ENCODE measurements at places on chromosomes 12 and 14.

DNA sequence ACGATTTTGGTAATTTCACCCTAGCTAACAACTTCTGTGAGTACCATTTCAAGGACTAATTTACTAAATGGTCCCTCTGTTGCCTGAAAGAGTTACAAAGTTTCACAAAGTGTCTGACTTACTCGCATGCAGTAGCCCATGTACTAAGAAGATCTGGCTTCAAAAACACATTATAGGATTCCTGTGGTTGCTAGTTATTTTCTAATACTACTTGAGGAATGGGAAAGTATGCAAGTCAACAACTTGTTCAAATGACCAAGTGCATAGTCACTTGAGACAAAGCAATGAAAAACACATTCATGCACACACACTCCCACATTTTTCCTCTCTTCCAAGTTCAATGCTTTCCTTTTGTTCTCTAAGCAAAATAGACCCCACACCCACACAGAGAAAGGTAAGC is 219.7 kb upstream of the TMPO start:
- H3K36me3 ChIP-seq = no peaks in the 10 kb centered on the region
- DNase-seq = no peak
- no peak overlapping the region for H3K27ac ChIP-seq
- H3K4me1 ChIP-seq = no peaks in the 10 kb centered on the region

DNA sequence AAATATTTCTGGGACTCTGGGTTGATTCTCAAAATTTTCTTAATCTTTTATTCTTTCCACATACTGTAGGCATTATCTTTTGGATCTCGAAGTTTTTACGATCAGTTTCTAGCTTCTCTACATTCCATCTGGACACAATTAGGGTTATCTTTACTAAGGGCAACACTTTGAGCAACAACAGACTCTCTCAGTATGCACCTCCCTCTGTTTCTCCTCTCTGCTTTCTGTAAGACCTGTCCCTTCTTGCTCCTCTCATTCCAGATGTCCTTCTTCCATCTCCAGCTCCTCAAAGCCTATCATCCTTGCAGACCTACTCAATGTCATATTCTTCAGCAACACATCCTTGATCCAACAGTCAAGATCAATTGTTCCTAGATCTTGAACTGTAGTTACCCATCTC is 457.0 kb downstream of the SLC6A15 start:
- DNase-seq = no peak
- no peaks in the 10 kb centered on the region for H3K4me1 ChIP-seq
- H3K4me3 ChIP-seq = no peak overlapping the region
- no peaks in the 10 kb centered on the region for H3K36me3 ChIP-seq
- no peak overlapping the region for H3K27ac ChIP-seq

GRCh38 chr12:27342536-27342935 is 9.9 kb downstream of the BMAL2 start:
- peaks cover 26% of the 10 kb centered on the region for H3K36me3 ChIP-seq
- H3K27me3 ChIP-seq = no peaks in the 10 kb centered on the region
- peak overlapping the region; percentile 99 for H3K27ac ChIP-seq
- H3K4me1 ChIP-seq = peaks cover 94% of the 10 kb centered on the region

DNA sequence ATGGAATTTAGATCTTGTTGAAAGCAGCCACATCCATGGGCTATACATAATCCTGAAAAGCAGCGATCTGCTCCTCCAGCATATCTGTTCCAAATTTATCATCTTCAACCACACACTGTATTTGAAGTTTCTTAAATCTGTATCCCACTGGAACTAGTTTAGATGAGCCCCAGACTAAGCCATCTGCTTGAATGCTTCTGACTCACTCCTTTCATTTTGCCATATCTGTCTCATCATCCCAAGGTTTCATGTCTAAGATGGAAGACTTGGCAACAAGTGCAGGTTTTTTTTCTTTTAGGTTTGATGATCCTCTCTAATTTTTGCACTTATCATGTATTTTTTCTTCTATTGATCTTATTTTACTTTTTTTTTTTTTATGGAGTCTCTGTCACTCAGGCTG is 54.4 kb upstream of the TMEM263 start:
- peaks cover 24% of the 10 kb centered on the region for H3K4me1 ChIP-seq
- H3K27me3 ChIP-seq = peaks cover 11% of the 10 kb centered on the region
- no peak for DNase-seq
- no peaks in the 10 kb centered on the region for H3K36me3 ChIP-seq

GRCh38 chr12:46892887-46893286 is 67.1 kb upstream of the SLC38A4 start:
- DNase-seq = no peak
- peaks cover 4% of the 10 kb centered on the region for H3K36me3 ChIP-seq
- H3K27me3 ChIP-seq = no peaks in the 10 kb centered on the region
- H3K4me1 ChIP-seq = peaks cover 30% of the 10 kb centered on the region
- no peak overlapping the region for H3K4me3 ChIP-seq
- H3K27ac ChIP-seq = no peak overlapping the region

DNA sequence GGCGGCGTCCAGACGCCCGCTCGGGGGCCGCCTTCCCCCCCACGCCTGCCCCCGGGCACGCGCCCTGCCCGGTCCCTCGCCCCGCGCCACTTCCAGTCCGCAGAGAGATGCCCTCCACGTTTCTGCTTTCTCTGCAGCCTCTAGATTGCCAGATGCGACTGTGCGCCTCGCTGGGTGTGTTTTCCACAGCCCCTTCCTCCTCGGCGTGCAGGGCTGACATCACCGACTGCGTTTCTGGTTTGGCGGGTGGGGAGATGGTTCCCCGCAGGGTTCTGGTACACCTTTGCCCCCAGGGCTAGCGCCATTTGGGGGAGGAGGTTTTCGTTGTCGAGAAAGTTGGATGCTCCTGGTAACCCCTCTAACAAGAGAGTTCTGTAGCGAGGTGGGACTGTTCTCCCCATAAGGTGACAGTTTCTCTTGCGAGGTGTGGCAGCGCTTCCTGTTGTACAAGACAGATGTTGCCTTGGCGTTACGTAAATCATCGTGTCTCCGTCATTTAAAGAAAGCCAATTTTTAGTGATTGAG is 1.5 kb downstream of the CALM1 start:
- H3K36me3 ChIP-seq = peaks cover 31% of the 10 kb centered on the region
- no peak for DNase-seq
- peak overlapping the region; percentile 59 for H3K27ac ChIP-seq
- H3K27me3 ChIP-seq = peaks cover 4% of the 10 kb centered on the region
- peaks cover 45% of the 10 kb centered on the region for H3K4me1 ChIP-seq
- peak overlapping the region; percentile 93 for H3K4me3 ChIP-seq

GRCh38 chr14:104461676-104462449 is 117.7 kb upstream of the C14orf180 start:
- no peak overlapping the region for H3K4me3 ChIP-seq
- H3K4me1 ChIP-seq = no peaks in the 10 kb centered on the region
- no peaks in the 10 kb centered on the region for H3K36me3 ChIP-seq
- no peak overlapping the region for H3K27ac ChIP-seq
- DNase-seq = no peak

DNA sequence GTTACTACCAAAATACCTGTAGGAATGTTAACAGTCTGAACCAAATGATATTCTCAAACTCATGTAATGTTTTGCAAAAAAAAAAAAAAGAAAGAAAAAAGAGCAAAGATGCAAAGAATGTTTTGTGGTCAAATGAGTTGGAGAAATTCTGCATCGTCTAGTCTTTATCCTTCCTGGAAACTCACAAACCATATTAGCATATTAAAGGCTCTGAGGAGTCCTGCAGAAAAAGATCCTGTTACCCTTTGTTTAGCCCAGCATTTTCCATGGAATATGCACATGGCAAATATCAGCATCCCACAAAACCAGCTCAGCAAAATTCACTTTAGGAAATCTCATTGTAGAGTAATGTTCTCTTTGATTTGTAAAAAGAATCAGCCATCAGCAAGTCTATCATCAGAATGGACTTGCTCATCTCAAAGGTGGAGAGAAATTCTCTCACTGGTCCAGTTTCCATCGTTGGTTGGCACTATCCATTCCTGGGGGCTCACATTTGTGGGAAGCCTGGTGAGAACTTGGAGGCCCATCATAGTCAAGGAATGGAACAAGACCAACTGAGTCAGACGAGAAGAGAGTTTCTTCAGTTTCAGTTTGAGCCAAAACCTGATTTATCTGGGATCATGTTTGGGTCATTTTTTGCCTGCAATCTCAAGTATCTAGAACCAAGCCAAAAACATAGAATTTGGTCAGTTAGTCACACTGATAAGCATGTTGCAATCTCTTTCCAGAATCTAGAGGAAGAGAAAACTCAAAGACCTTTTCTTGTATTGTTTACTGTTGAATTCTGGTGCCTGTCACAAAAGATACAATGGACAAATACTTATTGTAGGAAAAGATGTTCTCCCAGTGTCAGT is 129.8 kb downstream of the TBX5 start:
- H3K27me3 ChIP-seq = peaks cover 42% of the 10 kb centered on the region
- no peak overlapping the region for H3K27ac ChIP-seq
- H3K36me3 ChIP-seq = no peaks in the 10 kb centered on the region

- no peak for DNase-seq
- H3K4me1 ChIP-seq = no peaks in the 10 kb centered on the region
These were observed 488.3 kb downstream of the APAF1 start for GRCh38 chr12:99133401-99133800.

GRCh38 chr12:64072916-64073575 is 149.1 kb downstream of the KICS2 start:
- peaks cover 70% of the 10 kb centered on the region for H3K36me3 ChIP-seq
- no peak overlapping the region for H3K4me3 ChIP-seq
- peaks cover 1% of the 10 kb centered on the region for H3K27me3 ChIP-seq

DNA sequence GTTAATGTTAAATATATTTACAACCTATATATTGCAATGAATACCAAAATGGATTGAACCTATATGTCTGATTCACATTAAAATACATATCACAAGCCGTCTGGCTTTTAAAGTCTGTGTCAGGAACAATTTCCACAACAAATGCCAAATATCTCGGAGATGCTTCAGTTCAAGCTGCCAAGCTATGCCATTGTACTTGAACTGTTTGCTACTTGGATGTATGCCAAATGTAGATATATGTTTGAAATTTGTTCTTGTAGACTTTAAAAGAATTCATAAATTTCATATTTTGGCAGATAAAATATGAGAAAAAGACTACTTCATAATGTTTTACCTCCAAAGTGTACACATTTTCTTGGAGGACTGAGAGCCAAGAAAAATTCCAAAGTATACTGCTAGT is 37.0 kb downstream of the WASHC3 start:
- peaks cover 17% of the 10 kb centered on the region for H3K4me1 ChIP-seq
- peaks cover 21% of the 10 kb centered on the region for H3K36me3 ChIP-seq
- H3K4me3 ChIP-seq = no peak overlapping the region
- DNase-seq = no peak

- no peak overlapping the region for H3K4me3 ChIP-seq
- peaks cover 10% of the 10 kb centered on the region for H3K36me3 ChIP-seq
- peaks cover 8% of the 10 kb centered on the region for H3K4me1 ChIP-seq
- H3K27me3 ChIP-seq = no peaks in the 10 kb centered on the region
- DNase-seq = no peak
- H3K27ac ChIP-seq = no peak overlapping the region
These were observed 88.4 kb downstream of the PCNX1 start for GRCh38 chr14:70995671-70996070.

DNA sequence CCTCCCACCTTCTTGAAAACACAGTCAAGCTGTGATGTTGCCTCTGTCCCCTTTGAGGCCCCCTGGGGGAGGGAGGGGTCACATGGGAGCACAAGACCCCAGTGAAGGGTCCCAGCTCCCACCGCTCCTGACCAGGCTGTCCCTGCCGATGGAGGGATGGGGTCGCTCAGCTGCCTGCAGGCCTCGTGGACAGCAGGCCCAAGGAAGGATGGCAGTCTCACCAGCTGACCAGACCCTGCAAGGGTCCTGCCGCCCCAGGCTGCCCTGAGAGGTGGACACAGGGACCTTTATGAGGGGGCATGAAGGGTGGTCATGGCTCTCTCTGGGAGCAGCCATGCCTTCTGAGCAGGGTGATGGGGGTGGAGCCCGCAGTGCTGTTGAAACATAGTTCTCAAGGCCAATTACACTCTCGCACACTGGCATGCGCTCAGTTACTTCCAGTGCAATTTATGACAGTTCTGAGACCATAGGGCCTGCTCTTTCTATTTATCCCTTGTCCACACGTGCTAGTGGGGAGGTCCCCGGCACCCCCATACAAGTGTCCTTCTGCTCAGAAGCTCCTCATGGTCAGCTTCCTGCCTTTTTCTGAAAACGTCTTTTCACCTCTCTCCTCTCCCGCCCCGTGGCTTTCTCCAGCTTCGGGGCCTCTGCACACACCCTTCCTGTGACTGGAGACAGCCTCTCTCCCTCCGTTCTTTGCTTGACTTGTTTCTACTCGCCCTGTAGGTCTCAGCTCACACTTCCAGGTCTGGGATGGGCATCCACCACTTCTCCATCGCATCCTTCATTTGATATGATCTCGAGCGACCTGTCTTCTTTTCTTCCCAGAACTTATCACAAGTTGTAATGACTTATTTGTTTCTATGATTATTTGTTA is 313.1 kb downstream of the ADGRD1 start:
- no peak for DNase-seq
- no peak overlapping the region for H3K4me3 ChIP-seq

- DNase-seq = no peak
- H3K4me1 ChIP-seq = peaks cover 10% of the 10 kb centered on the region
- H3K27me3 ChIP-seq = peaks cover 2% of the 10 kb centered on the region
- H3K4me3 ChIP-seq = no peak overlapping the region
- H3K36me3 ChIP-seq = no peaks in the 10 kb centered on the region
- H3K27ac ChIP-seq = no peak overlapping the region
These were observed 10.3 kb upstream of the STK38L start for GRCh38 chr12:27233814-27234213.

- H3K36me3 ChIP-seq = no peaks in the 10 kb centered on the region
- H3K4me3 ChIP-seq = peak within 1 kb of the TSS; percentile 91
- H3K27me3 ChIP-seq = peaks cover 13% of the 10 kb centered on the region
- peaks cover 37% of the 10 kb centered on the region for H3K4me1 ChIP-seq
- DNase-seq = peak; percentile 55
These were observed at the start of gene C1R for GRCh38 chr12:7092229-7092985. TSS of gene C1R (minus strand) at chr12:7092445. CDS start at chr12:7092388, 57 bp downstream.

All from HFFc6 (cell line).